ENCODE measurements at places on chromosomes 12 and 14.

GRCh38 chr12:77060136-77060882, 5.1 kb downstream of the E2F7 start:
- DNase-seq: no peak

GRCh38 chr14:92922883-92923743, at the start of gene CHGA:
Gene CHGA (plus strand): TSS chr14:92923150. CDS start chr14:92923360, 210 bp downstream.
- peak; percentile 15 for DNase-seq

- DNase-seq: no peak
Measured at GRCh38 chr12:32115404-32116104, 8.9 kb downstream of the BICD1 start.

GRCh38 chr12:107543416-107543815, 142.2 kb upstream of the PWP1 start:
- DNase-seq: no peak

GRCh38 chr14:104514156-104514848, 65.3 kb upstream of the C14orf180 start:
- DNase-seq: no peak

- DNase-seq: no peak
Measured at GRCh38 chr14:44771496-44771895, 190.3 kb downstream of the KLHL28 start.

GRCh38 chr12:131166717-131167116, 213.0 kb downstream of the ADGRD1 start:
- DNase-seq: no peak

GRCh38 chr14:100649173-100649519, 61.9 kb upstream of the BEGAIN start:
- no peak for DNase-seq

GRCh38 chr12:101441461-101442224, 33.5 kb upstream of the SPIC start:
- DNase-seq: no peak

DNA sequence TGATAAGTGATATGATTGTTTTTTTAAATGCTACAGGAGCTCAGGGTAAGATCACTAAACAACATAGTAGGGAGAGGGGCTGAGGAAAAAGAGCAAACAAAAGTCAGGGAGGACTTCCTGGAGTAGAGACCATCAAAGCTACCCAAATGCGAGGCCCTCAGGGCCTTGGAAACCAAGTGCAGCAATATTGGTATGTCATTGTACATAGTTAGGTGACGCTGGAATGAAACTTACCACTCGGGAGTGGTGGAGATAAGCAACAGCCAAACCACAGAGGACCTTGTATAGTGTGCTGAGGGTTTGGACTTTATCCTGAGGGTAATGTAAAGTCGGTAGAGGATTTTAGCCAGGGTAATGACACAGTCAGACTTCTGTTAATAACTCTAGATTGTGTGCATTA, 13.8 kb downstream of the KITLG start:
- no peak for DNase-seq

DNA sequence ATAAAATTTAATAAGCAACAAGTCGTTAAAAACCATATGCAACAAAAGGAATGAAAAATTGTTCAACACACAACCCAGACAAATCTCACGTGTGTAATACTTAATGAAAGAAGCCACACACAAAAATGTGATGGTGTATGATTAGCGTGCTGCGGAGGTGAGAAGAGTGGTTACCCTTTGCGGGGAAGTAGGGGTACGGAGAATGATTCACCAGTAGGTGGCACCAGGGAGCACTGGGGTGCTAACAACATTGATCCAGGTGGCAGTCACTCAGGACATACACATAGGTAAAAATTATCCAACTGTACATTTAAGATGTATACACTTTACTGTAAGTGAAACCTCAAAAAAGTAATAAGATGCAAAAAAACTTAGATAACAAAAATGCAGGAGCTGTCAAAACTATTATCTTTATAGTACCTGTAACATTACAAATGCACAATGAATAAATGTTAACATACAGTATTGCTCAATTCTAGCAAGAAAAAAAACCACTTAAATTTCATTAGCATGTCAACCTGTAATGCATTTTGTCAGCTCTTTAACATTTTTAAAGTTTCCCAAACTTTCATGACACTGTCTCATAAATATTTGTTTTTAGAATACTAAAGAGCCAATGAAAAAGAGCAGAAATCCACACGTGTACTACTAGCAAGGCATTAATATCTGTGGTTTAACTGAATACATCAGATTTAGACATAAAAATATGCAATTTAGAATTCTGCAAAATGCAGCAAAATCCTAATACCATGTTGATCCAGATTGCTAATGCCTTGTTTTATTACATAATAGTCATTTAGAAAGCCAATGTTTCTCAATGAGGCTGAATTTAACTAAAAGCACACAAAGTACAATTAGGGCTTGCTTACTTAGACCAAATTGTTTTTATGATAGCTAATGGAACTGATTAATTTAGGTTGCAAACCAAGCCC, 46.7 kb downstream of the TMCC3 start:
- peak; percentile 73 for DNase-seq

- peak; percentile 65 for DNase-seq
Measured at GRCh38 chr14:65847075-65847847, 434.7 kb downstream of the FUT8 start.

- DNase-seq: no peak
Measured at GRCh38 chr14:69654116-69654515, 42.7 kb downstream of the SUSD6 start.

DNA sequence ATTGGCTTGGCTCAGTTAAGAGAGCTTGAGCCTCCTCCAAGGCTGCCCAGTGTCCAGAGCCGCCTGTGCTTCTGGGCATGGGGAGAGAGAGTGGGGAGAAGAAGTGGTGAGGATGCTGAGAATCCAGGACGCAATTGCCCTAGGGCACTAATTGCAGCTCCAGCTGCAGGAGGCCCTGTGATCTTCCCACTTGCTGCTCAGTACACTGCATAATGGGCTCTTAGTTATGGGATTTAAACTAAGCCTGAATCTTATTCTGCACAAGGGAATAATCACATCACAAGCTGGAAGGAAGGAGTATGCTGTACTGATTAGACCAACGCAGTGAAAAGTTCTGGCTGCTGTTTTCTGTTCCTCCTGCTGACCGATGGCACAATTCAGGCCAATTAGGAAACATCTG, 101.0 kb upstream of the PRMT8 start:
- no peak for DNase-seq

GRCh38 chr12:78018171-78018910, 187.6 kb downstream of the NAV3 start:
- DNase-seq: no peak

GRCh38 chr14:104135904-104136471, 2.4 kb upstream of the KIF26A start:
- DNase-seq: no peak

DNA sequence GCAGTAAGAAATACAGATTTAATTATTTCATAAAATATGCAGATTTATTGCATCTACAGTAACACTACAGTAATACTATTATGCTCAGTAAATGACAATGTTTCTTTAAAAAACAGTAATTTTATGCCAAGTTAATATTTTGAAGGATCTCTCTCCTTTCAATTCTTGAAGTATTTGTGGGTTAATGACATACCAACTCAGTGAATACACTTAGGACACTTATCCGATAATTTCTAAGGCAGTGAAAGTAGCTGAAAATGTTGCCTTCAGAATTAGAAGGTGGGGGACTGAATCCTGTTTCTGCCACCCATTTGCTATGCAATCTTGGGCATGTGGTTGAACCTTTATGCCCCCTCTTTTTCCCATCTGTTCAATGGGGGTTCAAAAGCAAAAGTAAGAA, 24.8 kb upstream of the IFNG-AS1 start:
- DNase-seq: no peak

DNA sequence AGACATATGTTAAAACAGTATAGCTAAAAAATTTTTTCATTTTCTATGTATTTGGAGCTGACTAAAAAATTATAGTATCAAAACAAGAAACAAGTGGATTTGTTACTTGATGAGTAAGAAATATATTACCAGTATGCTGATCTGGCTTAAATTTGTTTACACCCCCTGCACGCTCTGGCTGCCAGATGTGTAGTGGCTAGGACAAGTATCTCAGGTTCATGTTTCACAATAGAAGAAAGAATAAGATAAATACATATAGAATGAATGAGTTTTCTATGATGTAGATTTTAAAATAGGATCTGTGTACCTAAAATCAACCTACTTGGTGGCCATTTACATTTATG, 13.1 kb downstream of the NAA30 start:
- DNase-seq: no peak

GRCh38 chr14:54709444-54709843, 142.5 kb downstream of the SAMD4A start:
- DNase-seq: no peak

DNA sequence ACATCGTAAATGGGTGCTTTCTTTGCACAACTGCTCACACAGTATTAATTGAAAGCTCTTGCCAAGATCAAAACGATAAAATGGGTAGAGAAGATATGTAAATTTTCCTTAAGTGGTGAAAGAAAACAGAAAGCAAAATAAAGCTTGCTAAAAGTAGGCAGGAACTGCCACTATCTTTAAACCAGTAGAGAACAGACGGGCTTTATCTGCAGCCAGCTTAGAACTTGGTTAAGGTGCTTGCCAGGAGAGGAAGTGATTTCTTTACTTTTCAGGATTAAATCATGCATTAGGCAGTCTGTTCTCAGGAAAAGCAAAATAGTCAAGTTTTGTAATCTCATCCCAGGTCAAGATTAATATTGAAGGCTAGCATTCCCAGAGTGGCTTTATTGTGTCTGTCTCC, 56.9 kb upstream of the CCDC175 start:
- no peak for DNase-seq

DNA sequence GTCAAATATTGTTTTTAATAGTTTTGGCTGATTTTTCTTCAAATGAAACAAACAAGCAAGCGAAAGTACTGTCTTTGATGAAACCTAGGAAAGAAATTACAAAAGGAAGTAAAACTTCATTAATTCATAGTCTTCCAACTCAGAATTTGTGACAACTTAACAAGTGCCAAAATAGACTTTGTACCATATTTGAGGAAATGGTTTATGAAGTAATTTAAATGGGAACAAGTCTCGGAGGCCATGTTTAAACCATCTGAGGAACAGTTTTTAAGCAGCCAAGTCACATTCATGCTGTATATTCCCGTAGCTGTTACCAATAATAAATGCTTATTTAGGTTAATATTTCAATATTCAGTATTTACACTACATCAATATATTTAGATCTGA, 745 bp upstream of the ARHGDIB start:
- DNase-seq: no peak

- no peak for DNase-seq
Measured at GRCh38 chr12:131794061-131794460, 34.1 kb upstream of the MMP17 start.

DNA sequence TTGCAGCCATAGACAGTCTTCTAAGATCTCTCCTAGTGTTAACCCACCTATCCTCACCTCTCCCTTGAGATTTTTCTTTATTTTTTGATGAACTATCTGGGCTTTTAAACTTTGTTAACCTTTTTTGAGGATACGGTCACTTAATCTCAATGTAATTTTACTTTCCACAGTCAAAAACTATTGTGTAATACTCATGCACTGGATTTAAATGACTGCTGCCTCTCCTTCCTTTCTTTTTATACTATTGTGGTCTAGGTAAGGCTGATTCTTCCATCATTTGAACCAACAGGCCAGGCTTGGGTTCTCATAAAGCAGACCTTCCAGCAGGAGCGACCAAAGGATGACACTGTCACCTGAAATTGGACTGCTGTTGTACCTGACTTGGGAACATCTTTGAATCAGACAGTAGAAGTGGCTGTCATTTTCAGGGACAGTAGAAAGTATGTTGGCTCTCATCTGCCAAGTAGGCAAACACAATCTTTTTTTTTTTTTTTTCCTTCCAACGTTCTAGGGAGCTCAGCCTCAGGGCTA, 689 bp upstream of the PDE3A start:
- DNase-seq: no peak

DNA sequence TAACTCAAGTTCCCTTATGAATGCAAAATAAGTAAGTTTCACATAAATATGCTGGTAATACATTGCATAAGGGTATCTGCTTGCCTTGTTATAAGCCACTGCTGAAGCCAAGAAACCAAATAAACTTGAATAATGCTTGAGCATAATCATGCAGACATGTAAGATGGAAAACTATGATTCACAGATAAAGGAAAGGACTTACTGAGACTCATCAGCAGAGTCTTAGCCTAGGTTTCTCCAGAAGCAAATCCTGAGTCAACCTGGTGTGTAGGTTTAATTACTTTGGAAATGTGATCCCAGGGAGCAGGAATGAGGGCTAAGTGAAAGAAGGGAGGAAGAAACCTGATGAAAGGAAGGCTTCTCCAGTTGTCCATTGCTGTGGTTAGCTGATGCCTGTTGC, 107.7 kb upstream of the BTG1 start:
- no peak for DNase-seq

GRCh38 chr12:71268598-71269280, 110.9 kb upstream of the TSPAN8 start:
- no peak for DNase-seq

DNA sequence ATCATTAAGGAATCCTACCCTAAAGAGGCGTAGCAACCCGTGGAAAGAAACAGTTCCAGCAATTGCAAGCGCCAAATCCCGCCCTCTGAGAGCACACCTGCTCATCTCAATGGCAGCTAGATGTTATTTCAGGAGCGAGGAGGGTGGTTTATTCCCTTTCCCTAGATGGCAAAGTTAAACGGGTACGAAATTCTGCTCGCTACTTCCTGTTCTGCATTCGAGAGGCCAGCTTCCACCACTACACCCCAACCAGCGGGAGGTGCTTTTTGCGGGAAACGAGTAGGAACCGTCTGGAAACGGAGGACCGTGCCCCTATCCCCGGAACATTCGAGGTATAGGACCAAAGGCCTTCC, 536 bp downstream of the VPS29 start:
- DNase-seq: no peak

- DNase-seq: no peak
Measured at GRCh38 chr12:118851891-118852290, 129.4 kb upstream of the SRRM4 start.

- DNase-seq: no peak
Measured at GRCh38 chr14:71597287-71597920, 334.8 kb upstream of the RGS6 start.

DNA sequence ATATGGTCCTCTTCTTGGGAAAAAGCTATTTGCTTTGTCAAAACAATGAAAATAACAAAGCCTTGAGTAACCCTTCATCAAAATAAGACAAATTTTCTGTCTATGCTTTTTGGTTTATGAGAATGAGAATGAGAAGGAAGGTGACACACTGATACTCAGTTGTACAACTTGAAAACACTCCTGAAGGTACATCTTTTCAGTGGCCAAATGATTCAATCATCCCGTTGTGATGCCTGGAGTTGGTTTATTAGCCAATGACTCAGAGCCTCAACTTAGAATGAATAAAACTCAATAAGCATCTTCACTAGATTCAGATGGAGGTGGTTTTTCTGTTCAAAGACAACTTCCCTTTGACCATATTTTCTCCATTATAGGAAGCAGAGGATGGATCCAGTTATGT, 7.8 kb upstream of the CALM1 start:
- DNase-seq: no peak

- no peak for DNase-seq
Measured at GRCh38 chr14:97149775-97150174, 352.6 kb downstream of the VRK1 start.
